ENCODE measurements at places on chromosomes 12 and 14.

- DNase-seq = no peak
Observed at GRCh38 chr12:64679487-64680001, 69.2 kb downstream of the RASSF3 start.

GRCh38 chr12:48866052-48866711, 512 bp upstream of the RND1 start:
- no peak for DNase-seq

DNA sequence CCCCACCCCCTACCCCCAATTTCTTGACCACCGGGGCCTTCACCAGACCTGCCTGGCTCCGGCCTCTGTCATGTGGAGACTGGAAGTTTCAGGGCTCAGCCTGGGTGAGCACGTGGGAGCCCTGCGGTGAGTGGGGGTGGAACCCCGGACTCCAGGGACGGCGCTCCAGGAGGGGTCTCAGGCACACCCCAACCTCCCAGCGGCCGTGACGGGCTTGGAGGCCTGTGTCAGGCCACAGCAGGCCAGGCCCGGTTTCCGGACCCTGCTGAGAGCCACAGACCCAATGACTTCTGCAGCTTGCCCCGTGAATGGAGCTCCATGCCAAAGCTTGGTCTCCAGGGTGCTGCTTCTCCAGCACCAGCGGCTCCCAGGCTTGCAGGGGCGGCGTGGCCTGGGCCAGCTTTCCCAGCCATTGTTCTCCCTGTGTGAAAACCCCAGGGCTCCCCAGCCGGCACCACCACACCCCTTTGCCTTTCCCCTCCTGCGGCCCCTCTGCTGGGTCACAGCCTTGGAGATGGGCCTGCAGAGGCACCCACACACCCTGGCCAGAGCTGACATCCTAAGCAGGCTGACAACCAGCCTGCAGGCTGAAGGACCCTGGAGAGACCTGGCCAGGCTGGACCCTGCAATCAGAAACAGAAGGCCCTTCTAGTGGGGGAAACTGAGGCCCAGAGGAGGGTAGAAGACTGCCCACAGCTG, 186.2 kb upstream of the C14orf180 start:
- no peak for DNase-seq

- DNase-seq = no peak
Observed at GRCh38 chr14:52792097-52792415, 649 bp upstream of the GNPNAT1 start.

DNA sequence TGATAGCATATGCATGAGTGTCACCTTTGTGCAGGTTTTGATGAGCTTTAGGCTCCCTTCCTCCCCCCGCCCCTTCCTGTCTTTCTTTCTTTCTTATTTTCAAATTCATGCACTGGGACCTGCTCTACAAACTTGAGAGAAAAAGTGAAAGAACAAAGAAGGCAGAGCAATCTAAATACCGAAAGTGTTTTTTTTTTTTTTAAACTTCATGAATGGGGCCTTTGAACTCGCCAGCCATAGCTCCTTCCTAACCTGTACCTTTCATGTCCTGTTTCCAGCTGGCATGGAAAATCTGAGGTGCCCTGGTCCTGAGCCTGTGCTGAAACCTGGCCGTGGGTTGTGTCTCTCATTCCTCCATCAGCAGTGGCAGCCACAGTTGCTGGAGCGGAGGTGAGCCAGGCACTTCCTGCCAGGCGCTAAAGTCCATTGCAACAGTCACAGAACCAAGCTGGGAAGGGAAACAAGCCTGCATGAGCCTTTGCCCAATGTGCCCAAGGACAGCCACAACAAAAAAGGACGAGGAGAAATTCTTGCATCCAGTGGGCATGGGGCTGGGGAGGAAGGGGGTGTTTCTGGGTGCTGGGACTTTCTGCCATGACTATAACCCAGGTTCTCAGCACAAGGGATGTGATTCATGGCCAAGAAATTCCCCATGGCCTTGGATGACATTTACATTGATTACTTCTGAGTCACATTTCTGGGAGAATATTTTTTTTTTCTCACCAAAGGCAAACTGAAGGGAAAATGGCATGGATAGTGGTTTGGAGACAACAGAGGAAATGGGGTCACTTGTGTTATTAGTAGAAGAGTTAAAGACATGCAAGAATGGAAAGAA, 102.7 kb downstream of the TMEM30B start:
- no peak for DNase-seq

DNA sequence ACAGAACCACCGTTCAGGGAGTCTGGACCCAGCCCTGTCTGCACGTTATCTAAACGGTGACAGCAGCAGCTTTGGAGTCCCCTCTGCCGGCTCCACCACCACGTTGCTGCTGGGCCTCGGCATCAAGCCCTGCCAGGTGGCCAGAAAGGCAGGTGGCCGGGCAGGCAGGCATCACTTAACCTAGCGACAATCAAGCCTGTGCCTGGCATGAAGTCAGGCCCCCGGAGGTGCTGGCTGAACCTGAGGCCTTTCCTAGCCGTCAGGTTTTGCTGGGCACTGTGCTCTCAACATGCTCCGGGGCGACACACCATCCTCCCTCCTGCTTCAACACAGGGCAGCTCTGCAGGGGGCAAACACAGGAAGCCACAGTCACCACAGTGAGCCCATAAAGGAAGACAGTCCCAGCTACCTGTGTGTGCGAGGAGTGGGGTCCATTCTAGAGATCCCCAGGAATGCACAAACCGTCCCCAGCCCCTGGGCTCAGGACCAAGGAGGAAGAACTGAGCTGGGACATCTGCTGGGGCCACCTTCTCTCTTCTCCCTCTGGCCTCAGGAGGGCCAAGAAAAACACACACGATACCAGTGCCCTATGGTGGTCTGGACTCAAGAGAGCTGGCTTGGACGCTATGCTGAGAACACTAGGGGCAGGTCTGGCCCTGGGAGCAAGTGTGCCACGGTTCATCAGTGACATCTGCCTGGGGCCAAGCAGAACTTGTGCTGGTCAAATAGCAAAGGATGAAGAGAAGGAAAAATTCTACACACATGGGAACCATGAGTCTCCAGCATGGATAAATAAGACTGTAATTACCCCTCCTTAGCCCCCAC, 44.7 kb downstream of the CCDC88C start:
- no peak for DNase-seq

All from stimulated activated CD8-positive, alpha-beta memory T cell treated with anti-CD3 and anti-CD28 coated beads, Interleukin-7, amount 100 ng/mL, for 4 hours (primary cell).